NCI-H2171 treated with DMSO at 0.1 percent for 48 hours (cell line): ENCODE measurements at places on chromosomes 2 and 18.

DNA sequence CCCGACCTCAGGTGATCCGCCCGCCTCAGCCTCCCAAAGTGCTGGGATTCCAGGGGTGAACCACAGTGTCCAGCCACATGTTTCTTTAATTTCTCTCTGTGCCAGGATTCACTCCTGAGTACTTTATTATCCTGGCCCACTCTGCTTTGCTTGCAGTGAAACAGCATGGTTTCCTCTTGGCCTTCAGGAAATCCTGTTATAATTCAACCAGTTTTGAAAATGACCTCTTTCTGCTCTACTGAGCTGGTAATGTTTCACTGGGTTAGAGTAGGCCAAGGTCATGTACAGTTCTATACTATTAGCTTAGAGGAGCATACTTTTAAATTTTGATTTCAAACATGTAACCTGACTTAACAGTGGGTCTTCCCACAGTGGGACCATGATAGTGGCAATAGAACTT is 90.6 kb upstream of the PELI1 start:
- no peak for DNase-seq

GRCh38 chr2:207810200-207810788 is 40.6 kb upstream of the FZD5 start:
- DNase-seq = no peak

DNA sequence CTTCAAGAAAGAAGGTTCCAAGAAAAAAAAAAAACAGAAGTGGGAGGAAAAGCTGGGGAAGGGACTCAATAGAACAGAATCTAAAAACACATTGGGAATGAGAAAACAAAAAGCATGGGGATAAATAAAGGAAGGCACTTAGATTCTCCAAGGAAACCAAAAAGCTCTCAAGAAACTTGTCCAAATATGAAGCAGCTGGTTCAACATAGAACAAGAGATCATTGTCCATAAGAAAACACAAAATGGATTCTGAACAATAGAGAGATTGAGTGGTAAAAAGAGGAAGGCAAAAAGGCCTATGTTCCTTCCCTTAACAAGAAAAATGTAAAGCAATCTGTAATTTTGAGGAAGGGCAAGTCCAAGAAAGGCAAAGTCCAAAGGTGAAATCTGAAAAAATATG is 32.9 kb upstream of the ALK start:
- no peak for DNase-seq

DNA sequence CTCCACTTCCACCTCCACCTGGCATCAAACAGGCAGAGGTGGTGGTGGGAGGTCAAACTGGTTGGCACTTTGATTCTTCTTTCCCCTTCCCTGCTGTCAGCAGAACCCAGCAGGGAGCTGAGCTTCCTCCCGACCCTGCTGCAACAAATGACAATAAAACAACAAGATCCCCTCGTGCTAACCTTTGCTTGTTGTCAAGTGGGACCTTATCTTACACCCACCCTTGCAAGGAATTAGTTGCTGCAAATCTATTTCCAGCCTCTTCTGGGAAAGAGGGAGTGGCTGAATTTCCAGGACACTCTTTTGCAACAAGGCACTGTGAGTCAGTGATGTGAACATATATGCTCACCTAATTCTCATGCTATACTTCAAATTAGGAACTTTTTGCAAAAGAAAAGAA is 655.1 kb downstream of the DSC3 start:
- no peak for DNase-seq

GRCh38 chr2:39120521-39120770 is 405 bp downstream of the SOS1 start:
- no peak for DNase-seq

GRCh38 chr2:175728032-175728431 is 274.0 kb downstream of the LNPK start:
- DNase-seq = peak; percentile 81

- DNase-seq = peak; percentile 7
These were observed 330.3 kb upstream of the FIGN start for GRCh38 chr2:164066095-164066494.

- peak; percentile 64 for DNase-seq
These were observed at the start of gene AGAP1 for GRCh38 chr2:235493775-235494715. Gene AGAP1 (plus strand): TSS chr2:235494043.

DNA sequence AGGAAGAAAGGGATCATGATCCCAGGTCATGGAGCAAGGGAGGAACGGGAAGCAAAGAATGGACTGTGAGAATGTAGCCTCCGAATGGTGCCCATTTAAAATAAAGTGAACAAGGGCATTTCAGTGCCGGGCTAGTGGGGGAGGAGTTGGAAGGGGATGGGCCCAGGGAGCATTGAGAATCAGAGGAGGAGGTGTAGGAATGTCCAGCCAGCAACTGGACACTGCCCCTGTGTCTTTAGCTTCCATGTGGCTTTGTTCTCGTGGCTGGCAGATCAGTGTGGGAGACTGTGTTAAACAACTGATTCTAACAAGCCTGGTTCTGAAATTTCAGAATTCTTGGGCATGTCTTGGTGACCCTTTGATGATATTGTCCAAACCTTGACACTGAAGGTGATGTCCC is 1.4 kb upstream of the RNF103 start:
- DNase-seq = no peak

DNA sequence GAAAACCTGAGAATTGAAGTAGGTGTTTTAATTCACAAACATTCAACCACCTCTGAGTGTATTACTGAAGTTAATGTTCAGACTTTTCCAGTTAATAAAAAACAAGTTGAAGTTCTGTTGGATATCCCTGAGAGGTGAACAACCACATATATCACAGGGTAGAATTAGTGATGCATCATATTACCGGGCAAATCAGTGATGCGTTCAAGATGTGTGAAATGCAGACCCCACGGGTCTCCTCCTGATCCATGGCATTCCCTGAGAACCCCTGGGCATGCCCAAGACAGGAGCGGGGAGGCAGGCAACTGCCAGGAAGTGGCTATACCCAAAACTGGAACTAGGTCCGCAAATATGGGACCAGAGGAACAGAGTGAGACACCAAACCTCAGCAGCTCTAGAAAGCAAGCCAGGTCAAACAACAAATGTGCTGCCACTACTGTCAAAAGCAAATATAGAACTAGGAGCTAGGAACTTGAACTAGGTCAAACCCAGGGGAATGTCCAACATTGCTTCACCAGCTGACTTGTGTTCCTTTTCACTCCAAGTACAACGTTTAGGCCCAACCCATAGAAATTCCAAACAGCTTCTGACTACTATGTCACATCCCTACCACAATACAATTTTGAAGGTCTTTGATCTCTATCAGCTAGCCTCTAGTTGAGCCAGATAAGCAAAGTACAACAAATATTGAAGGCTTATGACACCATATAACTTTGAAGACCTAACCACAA is 20.2 kb downstream of the PSTPIP2 start:
- no peak for DNase-seq

DNA sequence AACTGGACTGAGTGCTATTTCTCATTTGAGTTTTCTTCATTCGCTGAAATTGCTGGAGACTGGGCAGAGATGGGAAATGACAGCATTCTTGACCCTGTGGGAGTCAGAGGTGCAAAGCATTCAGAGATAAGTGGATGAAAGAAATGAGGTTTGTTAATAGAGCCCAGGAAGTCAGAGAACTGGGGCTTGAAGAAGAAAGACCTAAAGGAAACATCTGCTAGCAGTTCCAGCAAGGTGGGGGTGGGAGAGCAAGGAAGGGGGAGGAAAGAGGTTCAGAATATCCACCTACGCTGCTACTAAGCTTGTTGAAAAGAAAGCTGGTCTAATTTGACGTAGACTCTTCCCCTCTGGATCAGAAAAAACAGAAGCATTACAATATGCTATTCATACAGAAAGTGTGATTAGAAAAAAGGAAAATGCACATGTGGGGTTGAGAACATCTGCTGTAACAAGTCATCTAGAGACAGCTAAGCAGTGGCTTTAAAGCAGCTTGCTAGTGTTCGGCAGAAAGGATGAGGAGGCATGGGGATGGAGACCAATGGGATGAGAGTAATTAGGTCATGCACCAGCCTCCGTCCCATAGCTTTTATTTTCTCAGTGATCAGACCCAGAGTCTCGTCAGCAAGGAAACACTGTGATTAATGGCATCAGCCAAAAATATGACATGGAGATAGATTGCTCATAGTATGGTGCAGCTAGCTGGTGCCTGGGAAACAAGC is 29.7 kb downstream of the NAB1 start:
- no peak for DNase-seq

- DNase-seq = no peak
These were observed 345.8 kb upstream of the TFPI start for GRCh38 chr2:187900021-187900420.

- DNase-seq = no peak
These were observed 14.9 kb downstream of the DPP4 start for GRCh38 chr2:162058973-162059668.

- DNase-seq = peak; percentile 93
These were observed 165.4 kb downstream of the TCF4 start for GRCh38 chr18:55422456-55423180.
